ENCODE measurements at places on chromosomes 4 and X. TPM values are rescaled to one million over a fixed set of nuclear protein-coding genes. Genes with fewer than 3 reads are reported as not detected.

ZCCHC18 gene
- total RNA-seq, result 1.3 TPM

TRPC3 gene
- 1.0 TPM for total RNA-seq

BST1 gene
- 15.7 TPM for total RNA-seq

ATOH1 gene
- not detected for total RNA-seq

F8 gene
- total RNA-seq, result 7.9 TPM

SPRY1 gene
- 14.9 TPM for total RNA-seq

ZNF185 gene
- total RNA-seq, result 1.0 TPM

LDB2 gene
- 40.6 TPM for total RNA-seq

PCYT1B gene
- total RNA-seq, result 0.17 TPM

STK32B gene
- 0.50 TPM for total RNA-seq

SMAD1 gene
- total RNA-seq, result 13.0 TPM

AWAT2 gene
- not detected for total RNA-seq

LRAT gene
- total RNA-seq, result under 0.01 TPM

SUV39H1 gene
- 0.51 TPM for total RNA-seq

CENPVL1 gene
- total RNA-seq, result not detected

MAEA gene
- total RNA-seq, result 37.2 TPM

PCDH18 gene
- total RNA-seq, result 542 TPM

PHOX2B gene
- total RNA-seq, result not detected

STATH gene
- total RNA-seq, result not detected

SPACA5 gene
- total RNA-seq, result not detected

H2BW2 gene
- total RNA-seq, result not detected

DCLK2 gene
- 14.0 TPM for total RNA-seq

MSL3 gene
- 14.4 TPM for total RNA-seq

PALLD gene
- 205 TPM for total RNA-seq

STARD8 gene
- 1.5 TPM for total RNA-seq

TCEAL4 gene
- total RNA-seq, result 57.0 TPM

CXorf65 gene
- not detected for total RNA-seq

PFKFB1 gene
- total RNA-seq, result not detected
